ENCODE measurements at places on chromosomes 13 and 19. TPM values are rescaled to one million over a fixed set of nuclear protein-coding genes. Genes with fewer than 3 reads are reported as not detected.

DNA sequence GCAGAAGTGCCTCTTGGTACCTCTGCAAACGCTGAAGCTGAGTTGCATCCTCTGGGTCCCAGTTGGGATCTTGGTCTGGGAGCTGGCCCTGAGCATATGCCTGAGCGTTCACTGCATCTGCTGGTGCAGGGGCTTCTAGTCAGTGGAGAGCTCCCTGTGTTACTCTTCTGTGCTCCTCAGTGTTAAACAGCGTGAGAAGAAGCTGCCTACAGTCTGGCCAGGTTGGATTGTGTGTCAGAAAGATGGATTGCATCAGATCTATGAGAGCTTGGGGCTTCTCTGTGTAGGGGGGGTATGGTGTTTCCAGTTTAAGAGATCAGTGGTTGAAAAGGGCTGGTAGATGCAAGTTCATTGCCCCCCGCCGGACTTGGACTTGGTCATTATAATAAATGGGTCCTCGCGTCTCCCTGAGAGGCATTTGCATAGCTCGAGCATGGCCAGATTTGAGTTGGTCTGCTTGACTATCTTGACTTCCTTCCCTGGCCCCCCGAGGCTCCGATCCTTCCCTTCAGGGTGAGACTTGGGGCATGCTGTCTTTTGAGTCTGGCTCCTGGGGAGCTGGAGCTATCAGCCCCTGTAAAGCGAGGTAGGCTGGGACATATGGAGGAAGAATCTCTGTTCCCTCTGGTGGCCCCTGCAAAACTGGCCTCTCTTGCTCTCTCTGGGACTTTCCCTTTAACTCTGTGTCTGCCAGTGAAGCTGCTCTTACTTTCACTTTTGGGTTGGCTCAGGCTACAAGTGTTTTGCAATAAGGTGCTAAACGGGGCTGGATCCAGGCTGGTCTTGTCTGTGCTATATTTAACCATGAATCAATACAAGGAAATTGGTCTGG is 52.9 kb downstream of the OR10H4 start:
- DNase-seq, result peak; percentile 76

GRCh38 chr13:32234914-32235313 is 80.2 kb downstream of the ZAR1L start:
- DNase-seq, result no peak

Gene GNG7
- 5.1 TPM for total RNA-seq

DNA sequence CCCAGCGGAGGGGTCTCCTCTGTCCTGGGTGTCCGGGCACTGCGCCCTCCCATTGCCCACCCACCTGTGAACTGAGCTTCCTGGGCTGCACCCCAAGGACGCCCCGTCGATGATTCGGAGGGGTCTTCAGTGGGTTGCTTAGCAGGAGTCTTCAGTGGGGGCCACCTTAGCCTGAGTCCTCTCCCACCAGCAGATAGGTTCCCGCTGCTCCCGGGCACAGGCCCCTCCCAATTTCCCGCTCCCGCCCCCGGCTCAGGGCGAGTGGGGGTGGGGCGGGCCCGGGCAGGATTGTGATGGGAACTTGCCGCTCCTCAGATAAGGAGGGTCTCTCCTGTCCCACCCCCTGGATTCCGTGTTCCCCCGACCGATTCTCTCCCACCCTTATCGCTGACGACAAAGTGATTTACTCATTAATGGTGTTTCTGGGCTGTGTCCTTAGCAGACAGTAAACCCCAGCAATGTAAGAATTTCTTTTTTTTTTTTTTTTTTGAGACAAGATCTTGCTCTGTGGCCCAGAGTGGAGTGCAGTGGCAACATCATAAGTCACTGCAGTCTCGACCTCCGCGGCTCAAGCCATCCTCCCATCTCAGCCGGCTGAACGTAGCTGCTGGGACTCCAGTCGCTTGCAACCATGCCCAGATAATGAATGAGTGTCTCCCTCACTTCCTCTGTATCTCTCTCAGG is 655 bp upstream of the S1PR5 start:
- peak; percentile 85 for DNase-seq

DNA sequence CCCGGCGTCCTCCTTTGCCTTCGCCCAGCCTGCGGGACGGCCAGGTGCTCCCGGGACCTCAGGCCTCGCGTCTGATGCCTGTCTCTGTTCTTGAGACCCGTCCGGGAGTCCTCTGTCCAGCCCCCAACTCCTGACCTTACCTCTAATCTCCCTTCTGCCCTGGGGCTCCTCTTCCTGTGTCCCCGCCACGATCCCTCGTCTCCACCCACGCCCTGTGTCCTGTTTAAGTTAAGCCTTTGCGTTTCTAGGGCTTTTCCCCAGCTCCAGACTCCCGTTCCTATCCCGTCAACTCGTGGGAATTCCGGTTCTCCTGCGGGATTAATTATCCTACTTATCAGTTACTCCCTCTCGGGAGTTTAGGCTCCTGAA is 686 bp downstream of the LENG8 start:
- DNase-seq, result no peak

Data from osteocyte (in vitro differentiated cells).